Naive thymus-derived CD8-positive, alpha-beta T cell (primary cell): ENCODE measurements at places on chromosomes 1 and 21.

DNA sequence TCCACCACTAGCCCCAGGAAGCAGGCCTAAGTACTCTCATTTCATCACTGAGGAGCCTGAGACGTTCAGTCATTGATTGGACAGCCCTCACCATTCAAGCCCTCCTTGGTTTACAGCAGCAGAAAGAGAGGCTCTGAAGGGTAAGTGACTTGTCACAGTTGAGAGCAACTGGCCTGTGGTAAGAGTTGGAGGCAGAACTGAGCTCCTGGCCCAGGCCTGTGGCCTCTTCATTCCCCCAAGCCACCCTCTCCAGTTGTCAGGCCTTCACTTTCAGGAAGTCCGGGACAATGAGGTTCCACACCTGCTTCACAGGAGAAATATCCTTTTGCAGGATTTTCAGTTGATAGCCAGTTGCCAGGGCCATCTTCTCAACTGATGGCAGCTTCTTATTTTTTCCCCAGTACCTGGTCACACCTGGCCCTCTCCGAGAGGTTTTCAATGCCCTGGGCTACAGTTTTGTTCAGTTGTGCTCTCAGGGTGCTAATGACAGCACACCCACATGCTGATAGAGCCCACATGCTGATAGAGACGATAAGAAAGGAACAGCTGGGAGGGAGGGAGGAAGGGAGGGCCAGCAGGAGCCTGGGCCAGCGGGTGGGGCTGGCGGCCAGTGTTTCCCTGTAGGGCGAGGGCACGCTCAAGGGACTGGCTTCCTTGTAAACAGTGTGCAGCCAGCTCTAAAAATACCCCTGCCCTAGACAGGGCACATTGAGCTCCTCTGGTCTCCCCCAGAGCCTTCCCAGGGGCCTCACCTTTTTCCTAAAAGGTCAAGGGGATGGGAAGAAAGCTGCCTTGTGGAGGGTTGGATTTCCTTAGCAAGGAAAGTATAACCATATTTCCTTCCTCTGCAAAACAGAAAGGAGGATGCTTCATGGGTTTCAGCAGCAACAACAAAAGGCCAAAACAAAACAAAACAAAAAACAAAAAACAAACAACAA is 112.7 kb upstream of the JUN start:
- no peak for DNase-seq

- no peak for DNase-seq
These were observed 105.5 kb upstream of the SPAG17 start for GRCh38 chr1:118290571-118290970.

DNA sequence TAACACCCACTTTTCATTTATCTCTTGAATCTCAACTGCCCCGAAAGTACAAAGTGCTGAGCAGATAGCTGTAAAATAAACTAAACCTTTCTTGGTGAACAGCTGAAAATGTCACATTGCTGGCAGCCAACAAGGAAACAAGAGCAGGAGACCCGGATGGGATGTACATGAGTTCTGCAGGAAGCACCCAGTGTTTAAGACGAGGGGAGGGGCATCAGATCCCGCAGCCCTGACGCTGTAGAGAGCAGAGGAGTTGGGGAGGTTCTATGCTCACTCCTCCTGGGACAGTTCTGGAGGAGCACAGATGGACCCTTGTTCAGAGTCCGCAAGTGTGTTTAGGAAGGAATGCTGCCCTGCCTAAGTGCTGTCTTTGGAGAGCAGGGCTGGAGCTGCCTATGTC is 32.0 kb upstream of the EPHA8 start:
- DNase-seq: no peak

GRCh38 chr1:151455966-151456365 is 3.3 kb downstream of the POGZ start:
- DNase-seq: no peak
